ENCODE measurements at places on chromosomes 3 and 15.
A peak's percentile ranks its signal among the peaks of the same experiment; 100 is the strongest.

- DNase-seq, result no peak
Observed at GRCh38 chr15:40744815-40745152, 10.3 kb downstream of the RMDN3 start.

- no peak for DNase-seq
Observed at GRCh38 chr15:43390723-43391122, 19.8 kb downstream of the TUBGCP4 start.

- no peak for DNase-seq
Observed at GRCh38 chr3:118987477-118987876, 47.2 kb downstream of the IGSF11 start.

GRCh38 chr15:69643476-69643875, 190.9 kb downstream of the RPLP1 start:
- no peak for DNase-seq

DNA sequence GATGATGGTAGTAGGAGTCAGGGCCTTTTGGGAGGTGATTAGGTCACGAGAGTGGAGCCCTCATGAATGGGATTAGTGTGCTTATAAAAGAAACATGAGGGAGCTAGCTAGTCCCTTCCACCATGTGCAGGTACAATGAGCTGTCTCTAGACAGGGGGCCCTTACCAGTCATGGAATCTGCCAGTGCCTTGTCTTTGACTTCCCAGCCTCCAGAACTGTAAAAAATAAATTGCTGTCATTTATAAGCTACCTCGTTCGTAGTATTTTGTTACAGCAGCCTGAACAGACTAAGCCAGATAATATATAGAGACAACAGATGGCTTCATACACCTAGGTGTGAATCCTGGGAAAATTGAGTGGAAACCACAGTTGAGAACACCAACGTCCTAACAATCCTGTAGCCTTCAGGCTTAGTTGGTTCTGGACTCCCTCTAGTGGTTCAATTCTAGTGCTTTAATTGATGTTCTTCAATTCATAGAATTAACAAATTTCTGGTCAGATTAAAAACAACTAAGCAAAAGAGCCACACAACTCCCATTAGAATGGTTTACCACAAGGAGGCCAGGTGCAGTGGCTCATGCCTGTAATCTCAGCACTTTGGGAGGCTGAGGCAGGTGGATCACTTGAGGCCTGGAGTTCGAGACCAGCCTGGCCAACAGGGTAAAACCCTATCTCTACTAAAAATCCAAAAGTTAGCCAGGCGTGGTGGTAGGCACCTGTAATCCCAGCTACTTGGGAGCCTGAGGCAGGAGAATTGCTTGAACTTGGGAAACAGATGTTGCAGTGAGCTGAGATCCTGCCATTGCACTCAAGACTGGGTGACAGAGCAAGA, 21.3 kb upstream of the GATM start:
- DNase-seq, result peak; percentile 42
